Peyer's patch (tissue), 4 donors: ENCODE measurements at places on chromosomes 16 and 17. TPM values are rescaled to one million over a fixed set of nuclear protein-coding genes. Genes with fewer than 3 reads are reported as not detected.

The MARVELD3 gene
- 167 TPM for total RNA-seq

- DNase-seq = no peak
Measured at GRCh38 chr17:79338604-79339003, 264.0 kb downstream of the ENGASE start.

- DNase-seq = no peak
Measured at GRCh38 chr17:77872714-77873499, 85.6 kb upstream of the TNRC6C start.

GRCh38 chr16:27468941-27469531, 67.1 kb downstream of the IL21R start:
- no peak for DNase-seq

GRCh38 chr17:42680331-42680808, 1.3 kb downstream of the CCR10 start:
- no peak for DNase-seq
